ENCODE measurements at places on chromosomes 7 and 10. TPM values are rescaled to one million over a fixed set of nuclear protein-coding genes. Genes with fewer than 3 reads are reported as not detected.

DYNC1I1 gene
- 1.6 TPM for total RNA-seq

ALDH18A1 gene
- total RNA-seq = 56.5 TPM

SPDYE16 gene
- total RNA-seq = 1.8 TPM

AGR3 gene
- total RNA-seq = not detected

STAMBPL1 gene
- 10.0 TPM for total RNA-seq

TCAF2 gene
- total RNA-seq = 6.7 TPM

CYP26A1 gene
- not detected for total RNA-seq

FBXO24 gene
- 0.21 TPM for total RNA-seq

OR2A1 gene
- total RNA-seq = not detected

SLIT1 gene
- total RNA-seq = 0.03 TPM

- no peak for DNase-seq
These were observed 25.9 kb downstream of the RGS10 start for GRCh38 chr10:119516381-119517234.

DNA sequence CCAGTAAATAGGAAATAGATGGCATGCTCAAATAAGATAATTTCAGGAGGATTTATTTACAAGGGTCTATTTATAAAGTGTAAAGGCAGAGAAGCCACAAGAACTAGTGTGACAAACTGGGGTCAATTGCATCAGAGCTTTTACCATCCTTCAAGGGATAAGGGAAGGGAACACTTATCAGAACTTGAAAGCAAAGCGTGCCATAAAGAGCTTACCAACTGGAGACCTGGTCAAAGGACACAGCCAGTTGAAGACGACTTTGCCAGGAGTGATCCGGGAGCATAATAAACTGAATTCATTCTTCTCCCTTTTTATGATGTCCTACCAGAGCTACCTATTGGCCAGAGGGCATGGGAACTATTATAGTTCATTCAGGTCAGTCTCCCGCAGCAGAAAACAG, 3.2 kb upstream of the PPP1R3A start:
- DNase-seq = peak; percentile 19

GRCh38 chr7:30659312-30659711, 22.9 kb downstream of the CRHR2 start:
- peak; percentile 59 for DNase-seq

DNA sequence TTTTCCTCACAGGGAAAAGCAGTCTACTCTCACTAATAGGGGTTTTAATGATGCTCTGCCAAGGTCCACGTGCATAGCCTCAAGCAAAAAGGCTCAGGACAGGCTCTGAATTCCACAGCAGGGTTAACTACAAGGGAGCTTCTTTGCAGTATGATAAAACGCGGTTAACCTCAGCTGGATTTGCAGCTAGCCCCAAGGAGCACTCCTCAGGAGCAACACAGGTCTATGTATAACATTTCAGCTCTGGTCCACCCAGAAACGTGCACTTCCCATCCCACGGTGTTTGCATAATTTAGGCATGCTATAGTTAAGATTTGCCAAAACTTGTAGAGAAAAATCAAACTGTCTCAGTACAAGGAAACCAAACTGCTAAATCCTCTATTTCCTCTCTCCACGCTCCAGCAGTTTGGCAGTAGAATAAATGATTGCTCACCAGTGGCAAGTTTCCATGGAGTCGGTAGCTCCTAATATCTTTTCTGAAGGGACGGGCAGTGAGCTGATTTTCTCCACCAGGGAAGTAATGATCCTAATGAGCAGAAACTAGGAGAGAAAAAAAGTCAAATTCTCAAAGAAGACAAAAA, 13.1 kb upstream of the ASB4 start:
- DNase-seq = peak; percentile 64

DNA sequence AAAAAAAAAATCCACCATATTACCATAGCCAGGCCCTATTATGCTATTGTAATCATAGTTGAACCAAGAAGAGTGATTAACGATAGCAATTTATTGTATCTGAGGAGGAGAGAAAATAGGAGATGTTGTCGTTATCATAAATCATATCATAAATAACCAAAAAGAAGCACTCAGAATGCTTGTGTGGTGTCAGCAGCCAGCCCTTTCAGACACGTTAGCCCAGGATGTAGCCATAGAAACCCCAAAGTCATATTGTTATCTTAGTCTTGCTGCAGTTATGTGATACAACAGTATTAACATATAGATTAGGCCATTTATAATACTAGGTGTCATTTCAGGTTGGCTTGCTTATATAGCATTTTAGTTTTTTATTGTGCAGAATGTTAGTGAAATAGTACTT, 102.2 kb upstream of the GATA3 start:
- no peak for DNase-seq

DNA sequence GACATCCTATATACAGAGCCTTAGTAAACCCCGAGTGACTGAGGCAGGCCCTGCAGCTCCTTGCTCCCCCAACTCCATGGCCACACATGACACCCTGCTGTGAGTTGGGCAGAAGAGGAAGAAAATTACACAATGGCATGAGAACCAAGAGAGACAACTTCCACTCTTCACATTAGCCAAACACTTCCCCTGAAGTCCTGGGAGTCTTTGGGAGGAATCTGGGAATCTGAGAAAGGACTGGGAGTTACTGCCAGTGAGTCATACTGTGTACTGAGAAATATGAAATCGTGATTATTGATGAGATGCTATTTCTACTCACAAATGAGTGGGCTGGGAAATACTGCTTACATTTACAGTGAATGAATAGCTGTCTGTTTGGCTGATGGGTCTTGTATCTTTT, 116.6 kb downstream of the SPAG6 start:
- DNase-seq = no peak

GRCh38 chr10:91194497-91195179, 25.8 kb upstream of the PCGF5 start:
- peak; percentile 45 for DNase-seq

DNA sequence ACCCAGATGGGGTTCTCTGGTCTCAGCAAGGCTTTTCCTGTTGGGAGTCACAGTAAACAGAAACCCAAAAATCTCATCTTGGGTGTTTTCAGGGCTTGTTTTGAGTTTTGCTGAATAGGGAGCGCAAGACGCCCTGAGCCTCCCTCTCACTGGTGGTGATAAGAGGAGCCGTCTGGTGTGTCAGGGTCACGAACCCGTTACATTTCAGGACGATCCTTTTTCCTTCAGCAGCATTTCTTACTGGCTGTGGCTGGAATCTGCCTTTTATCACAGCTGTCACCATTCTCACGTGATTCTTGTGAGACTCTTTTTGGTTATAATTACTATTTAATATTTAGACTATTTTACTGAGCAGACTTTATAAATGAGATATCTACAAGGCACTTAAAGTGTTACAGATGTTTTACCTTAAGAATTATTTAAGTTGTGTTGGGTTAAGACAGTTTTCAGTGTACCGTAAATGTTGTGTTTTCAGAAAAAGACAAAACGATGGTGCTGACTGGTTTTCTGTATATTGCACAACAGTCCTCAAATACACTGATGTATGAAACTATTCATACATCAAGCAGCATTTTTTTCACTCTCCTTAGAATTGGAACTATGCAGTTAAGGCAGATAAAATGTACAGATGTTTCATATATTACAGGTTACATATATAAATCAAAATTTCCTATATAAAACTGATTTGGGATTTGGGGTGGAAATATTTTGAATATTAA, 2.2 kb upstream of the GET4 start:
- DNase-seq = no peak

GRCh38 chr10:101889256-101890210, 45.9 kb upstream of the KCNIP2 start:
- DNase-seq = peak; percentile 83

GRCh38 chr10:90614631-90615030, 243.2 kb downstream of the HTR7 start:
- DNase-seq = no peak

DNA sequence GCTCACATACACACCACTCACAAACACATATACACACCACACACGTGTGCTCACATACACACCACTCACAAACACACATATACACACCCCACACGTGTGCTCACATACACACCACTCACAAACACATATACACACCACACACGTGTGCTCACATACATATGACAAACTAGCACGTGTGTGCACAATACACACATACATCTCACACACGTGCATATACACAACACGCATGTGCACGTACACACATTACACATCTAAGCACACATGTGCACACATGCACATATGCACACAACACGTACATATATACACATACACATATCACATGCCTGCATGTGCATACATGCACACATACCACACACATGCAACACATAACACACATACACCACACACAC, 78.3 kb upstream of the FOXK1 start:
- DNase-seq = no peak

GRCh38 chr10:114557854-114558253, 100.2 kb downstream of the ABLIM1 start:
- no peak for DNase-seq

DNA sequence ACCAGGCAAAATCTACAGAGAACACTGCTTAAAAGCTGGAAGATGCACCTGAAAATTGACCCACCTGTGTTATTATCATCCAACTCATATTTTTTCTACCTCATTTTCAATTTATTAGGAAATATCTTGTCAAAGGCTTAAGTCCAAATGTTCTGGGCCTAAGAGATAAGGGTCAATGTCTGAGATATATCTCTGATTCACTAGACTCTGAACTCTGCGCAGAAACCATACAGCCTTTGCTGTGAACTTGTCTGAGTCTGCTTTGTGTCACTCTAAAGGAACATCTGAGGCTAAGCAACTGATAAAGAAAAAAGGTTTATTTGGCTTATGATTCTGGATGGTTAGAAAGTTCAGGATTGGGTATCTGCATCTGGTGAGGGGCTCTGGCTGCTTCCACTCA, 3.7 kb downstream of the PON1 start:
- DNase-seq = no peak

DNA sequence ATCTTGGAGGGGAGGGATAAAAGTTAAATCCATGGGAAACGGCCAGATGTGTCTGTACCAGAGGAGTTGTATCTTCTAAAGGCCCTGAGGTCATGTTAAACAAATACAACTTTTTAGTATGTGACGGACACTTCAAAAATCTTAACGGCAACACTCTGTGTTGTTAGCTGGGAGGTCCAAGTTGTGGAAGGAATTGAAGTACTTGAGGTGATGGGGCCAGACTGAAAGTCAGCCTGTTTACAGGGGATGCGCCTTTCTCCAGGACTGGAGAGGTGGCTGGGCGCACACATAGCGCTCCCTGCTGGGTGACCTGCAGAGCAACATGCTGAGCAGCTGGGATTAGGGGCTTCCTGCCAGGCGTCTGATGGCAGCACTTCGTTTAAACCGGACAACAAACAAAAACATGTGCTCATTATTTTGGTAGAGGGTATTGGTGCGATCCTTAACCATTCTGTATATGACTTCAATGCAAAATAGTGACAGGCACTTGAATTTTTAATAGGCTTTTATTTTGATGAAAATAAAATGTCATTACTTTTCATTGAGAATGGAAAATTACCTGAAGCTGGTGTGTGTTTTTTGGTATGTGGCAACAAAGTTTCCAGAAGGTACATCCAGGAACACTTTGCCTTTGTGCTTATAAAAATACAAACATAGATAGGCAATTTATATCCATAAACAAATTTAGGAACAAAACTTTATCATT, 198.2 kb downstream of the MLLT10 start:
- peak; percentile 70 for DNase-seq

- DNase-seq = no peak
These were observed 53.5 kb upstream of the ARHGAP12 start for GRCh38 chr10:31982111-31982510.

DNA sequence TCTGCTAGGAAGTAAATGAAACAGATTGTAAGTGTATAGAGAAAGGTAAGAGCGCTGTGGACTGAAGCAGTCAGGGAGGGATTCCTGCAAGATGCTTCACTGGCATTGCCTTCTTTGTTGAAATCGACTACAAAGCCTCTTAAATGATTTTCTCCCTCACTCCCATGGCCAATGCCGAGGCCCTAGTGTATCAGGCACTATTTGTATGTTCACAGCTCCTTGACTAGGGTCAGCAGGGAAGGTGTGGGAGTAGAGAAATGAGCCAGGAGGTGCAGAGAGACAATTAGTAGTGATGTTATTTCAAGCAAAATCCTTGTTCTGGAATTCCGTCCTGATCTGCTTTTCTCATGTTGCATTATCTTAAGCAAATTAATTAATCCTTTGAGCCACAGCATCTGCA, 22.9 kb upstream of the DUSP5 start:
- DNase-seq = no peak

- DNase-seq = no peak
These were observed 183.4 kb downstream of the PTPN20 start for GRCh38 chr10:47094636-47095035.

- peak; percentile 80 for DNase-seq
These were observed 48.4 kb downstream of the ZCCHC24 start for GRCh38 chr10:79397051-79397450.

GRCh38 chr10:76336213-76336963, 905.0 kb downstream of the LRMDA start:
- no peak for DNase-seq
